Fibroblast of pulmonary artery (primary cell): ENCODE measurements at places on chromosomes 1 and 21.

DNA sequence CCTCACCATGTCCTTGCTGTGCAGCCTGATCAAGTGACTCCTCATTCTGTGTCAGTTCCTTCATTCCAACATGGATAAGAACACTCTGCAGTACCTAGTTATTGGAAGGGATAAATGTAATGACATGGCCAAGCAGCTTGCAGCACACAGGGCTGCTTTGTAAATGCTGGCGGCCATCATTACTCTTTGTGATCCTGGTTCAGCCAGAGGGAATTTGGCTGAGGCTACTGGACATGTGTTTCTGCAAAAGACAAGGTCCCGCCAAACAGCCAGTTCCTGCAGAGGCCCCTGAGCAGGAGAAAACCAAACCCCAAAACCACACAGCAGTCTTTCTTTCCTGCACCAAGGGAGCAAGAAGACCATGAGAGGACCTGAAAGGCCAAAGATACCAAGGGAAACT lies 495.8 kb downstream of the AJAP1 start:
- DNase-seq: no peak

- DNase-seq: peak; percentile 72
These were observed 534 bp downstream of the C1orf56 start for GRCh38 chr1:151047925-151048644.

DNA sequence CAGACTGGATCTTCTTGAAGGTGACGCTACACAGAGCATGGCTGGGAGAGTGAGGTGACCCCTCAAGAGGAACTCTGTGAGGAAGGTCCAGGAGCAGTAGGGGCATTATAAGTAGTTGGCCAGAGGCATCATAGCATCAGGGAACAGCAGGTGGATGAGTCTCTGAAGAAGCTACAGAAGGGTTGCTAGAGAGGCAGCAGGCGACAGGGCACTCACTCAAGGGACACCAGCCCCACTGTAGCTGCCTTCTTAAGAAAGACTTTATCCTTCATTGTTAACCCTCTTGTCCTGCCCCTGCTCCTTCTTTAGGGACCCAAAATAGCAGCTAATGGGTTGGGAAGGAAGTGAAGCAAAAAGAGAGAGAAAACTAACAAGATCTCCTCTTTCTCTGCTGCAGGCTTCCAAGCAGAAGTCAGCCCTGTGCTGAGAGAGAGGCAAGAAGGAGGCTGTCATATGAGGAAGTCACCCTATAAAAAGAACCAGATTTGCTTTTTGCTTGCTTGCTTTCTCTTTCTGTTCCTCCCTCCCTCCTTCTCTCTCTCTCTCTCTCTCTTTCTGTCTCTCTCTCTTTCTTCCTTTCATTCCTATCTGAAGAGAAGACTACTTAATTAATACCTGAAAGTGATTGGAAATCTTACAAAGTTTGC lies 7.7 kb upstream of the CD5L start:
- no peak for DNase-seq

DNA sequence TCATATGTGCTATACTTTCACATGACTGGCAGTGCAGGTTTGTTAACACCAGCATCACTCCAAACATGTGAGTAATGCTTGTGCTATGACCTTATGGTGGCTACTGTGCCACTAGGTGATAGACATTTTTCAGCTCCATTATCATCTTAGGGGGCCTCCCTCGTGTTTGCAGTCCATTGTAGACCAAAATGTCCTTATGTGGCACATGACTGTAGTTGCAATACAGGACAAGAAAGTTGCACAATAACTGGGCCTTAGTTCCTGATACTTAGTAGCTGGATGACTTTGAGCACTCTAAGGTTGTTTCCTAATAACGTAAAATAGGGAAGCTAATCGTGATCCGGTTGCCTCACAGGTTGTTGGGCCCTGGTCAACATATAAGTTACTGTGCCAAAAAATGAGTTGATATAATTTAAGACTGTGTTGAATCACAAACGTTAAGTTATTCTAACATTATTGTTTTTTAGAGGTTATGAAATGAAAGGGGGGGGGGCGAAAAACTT lies 511 bp upstream of the SNX27 start:
- DNase-seq: peak; percentile 91

GRCh38 chr21:34923626-34924025 lies 125.5 kb downstream of the RUNX1 start:
- DNase-seq: no peak
